Stimulated activated CD8-positive, alpha-beta memory T cell treated with anti-CD3 and anti-CD28 coated beads, Interleukin-7, amount 100 ng/mL, for 1 hour (primary cell): ENCODE measurements at places on chromosomes 7 and 10.

- DNase-seq, result no peak
Measured at GRCh38 chr10:110376021-110376766, 71.5 kb upstream of the SMNDC1 start.

GRCh38 chr10:101138788-101139420 lies 7.8 kb downstream of the TLX1 start:
- no peak for DNase-seq

GRCh38 chr10:97023401-97024167 lies 162.2 kb downstream of the SLIT1 start:
- no peak for DNase-seq

DNA sequence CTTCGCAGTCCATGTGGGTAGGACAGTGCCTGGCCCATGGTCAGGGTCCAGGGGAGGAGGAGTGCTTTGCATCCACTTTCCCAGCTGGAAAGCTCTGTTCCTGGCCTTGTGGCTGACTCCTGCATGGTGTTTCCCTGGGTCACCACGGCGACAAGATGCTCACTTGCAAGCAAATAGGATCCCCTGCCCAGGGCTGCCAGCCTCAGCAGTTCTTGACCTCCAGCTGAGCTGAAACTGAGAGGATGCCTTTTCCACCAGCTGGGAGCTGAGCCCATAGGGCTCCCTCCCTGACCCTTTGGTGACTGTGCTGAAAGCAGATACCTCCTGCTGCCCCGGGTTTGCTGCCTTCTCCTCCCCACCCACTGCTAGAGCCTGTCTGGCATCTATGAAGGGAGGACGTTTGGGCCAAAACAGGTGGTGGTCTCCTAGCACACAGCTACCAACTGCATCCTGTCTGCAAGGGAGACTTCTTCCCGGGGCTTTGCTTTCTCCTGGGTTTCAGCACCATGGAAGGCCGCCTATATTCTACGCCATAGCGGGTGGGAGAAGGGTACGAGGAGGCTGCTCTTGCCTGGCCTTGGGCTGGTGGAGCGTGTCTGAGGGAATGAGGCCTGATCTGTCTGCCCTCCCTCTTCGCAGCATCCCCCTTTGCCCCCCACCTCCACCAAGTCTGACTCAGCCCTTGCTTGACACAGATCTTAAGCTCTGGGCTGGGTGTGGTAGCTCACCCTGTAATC lies 34.4 kb downstream of the UBTD1 start:
- DNase-seq, result no peak

DNA sequence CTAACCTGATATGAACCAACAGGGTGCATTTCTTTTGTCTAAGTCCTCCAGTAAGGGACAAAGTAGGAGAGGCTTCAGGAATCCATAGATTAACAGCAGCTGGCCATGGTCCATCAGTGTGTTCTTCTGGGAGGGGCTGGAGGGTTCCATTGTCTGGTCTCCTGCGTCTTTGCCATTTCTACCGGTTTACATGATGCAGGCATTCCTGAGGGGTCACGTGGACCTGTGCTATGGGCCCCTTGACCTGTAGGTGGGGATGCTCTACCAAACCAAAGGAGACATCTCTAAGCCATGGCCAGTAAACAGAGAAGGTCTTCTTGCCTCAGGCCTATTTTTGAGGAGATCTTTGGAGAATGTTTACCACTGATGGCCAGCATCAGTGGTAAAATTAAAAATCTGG lies 28.7 kb upstream of the HABP2 start:
- DNase-seq, result no peak

DNA sequence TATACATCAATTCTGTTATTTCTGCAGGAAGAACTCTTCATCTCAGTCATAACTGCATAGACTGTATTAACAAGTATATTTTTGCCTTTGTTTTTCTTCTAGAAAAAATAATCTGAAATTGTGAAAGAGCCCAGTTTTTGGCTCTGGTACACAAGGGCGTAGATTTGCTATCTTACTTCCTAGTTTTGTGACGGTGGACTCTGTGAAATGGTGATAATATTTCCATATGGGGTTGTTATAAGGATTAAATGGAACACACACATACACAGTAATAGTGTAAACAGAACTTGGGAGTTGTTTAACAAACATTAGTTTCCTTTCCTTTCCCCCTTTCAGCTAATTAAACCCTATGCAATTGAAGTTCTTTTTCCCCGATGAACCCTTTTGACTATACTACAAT lies 108.7 kb downstream of the MKLN1 start:
- DNase-seq, result no peak

- no peak for DNase-seq
Measured at GRCh38 chr10:131025333-131025732, 286.2 kb downstream of the TCERG1L start.

GRCh38 chr10:3428826-3429225 lies 256.2 kb upstream of the PITRM1 start:
- DNase-seq, result no peak
